ENCODE measurements at places on chromosomes 2 and 18. TPM values are rescaled to one million over a fixed set of nuclear protein-coding genes. Genes with fewer than 3 reads are reported as not detected.

TNFAIP6 gene
- total RNA-seq = 0.60 TPM

TMEM18 gene
- 37.6 TPM for total RNA-seq

FBXO15 gene
- total RNA-seq = 0.61 TPM

MEP1B gene
- 0.05 TPM for total RNA-seq

ELP2 gene
- total RNA-seq = 29.2 TPM

HOXD12 gene
- not detected for total RNA-seq

NT5C1B gene
- total RNA-seq = not detected

AQP12A gene
- total RNA-seq = not detected

PLCL1 gene
- total RNA-seq = 0.02 TPM

TEX44 gene
- total RNA-seq = not detected

NEDD4L gene
- 42.0 TPM for total RNA-seq

STPG4 gene
- total RNA-seq = not detected

Data from A549 treated with dexamethasone at 1 μM for 4 hours (cell line).